ENCODE measurements at places on chromosomes 11 and 22. TPM values are rescaled to one million over a fixed set of nuclear protein-coding genes. Genes with fewer than 3 reads are reported as not detected.

Gene KDM4E
- not detected for total RNA-seq

Gene PPFIBP2
- total RNA-seq, result 28.9 TPM

Gene DCDC1
- 0.21 TPM for total RNA-seq

Gene BAIAP2L2
- total RNA-seq, result 0.31 TPM

Gene ART1
- not detected for total RNA-seq

Gene SMTNL1
- total RNA-seq, result 0.10 TPM

Gene SUSD2
- 0.31 TPM for total RNA-seq

Gene INS
- not detected for total RNA-seq

All from mononuclear cell (primary cell).